Left lung (tissue), 14 donors: ENCODE measurements at places on chromosomes 13 and 19.

DNA sequence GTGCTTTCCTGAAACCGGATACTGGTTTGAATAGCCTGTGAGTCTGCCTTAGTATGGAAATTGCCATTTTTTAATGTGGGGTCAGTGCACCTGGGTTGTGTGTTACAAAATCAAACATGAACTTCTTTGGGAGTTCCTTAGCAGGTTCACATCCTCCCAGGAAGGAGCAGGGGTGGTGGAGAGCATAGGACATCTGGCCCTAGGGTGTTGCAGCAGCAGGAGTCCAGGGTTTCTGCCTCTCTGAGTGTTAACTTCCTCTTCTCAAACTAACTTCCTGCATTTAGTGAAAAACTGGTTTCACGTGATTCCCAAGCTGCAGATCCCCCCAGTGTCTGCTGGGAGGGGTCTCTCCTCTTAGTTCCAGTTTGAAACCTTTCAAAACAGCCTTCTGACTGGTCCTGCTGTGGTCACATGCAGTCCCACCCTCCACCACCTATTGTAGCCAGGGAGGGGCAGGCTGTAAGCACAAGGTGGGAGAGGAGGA is 7.2 kb downstream of the RNASEH2B start:
- DNase-seq = no peak

DNA sequence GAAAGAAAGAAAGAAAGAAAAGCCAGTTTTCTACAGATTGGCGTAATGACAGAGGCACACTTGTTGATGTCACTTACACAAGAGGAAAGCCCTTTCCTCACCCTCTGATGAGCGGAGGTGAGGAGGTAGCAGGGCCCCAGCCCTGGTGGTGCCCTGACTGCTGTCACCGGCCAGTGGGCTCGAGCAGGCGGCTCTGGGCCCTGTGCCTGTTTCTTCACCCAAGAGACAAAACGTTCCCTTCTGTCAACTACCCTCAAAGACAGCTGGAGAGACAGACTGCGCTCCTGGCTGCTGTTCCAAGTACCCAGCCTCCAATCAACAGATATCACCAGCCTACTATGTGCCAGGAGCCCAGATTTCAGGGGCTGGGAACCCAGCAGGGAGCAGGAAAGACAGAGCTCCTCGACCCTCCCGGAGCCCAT is 10.1 kb downstream of the EPS15L1 start:
- DNase-seq = no peak

- DNase-seq = no peak
These were observed 815 bp downstream of the MAP3K10 start for GRCh38 chr19:40191836-40192646.

DNA sequence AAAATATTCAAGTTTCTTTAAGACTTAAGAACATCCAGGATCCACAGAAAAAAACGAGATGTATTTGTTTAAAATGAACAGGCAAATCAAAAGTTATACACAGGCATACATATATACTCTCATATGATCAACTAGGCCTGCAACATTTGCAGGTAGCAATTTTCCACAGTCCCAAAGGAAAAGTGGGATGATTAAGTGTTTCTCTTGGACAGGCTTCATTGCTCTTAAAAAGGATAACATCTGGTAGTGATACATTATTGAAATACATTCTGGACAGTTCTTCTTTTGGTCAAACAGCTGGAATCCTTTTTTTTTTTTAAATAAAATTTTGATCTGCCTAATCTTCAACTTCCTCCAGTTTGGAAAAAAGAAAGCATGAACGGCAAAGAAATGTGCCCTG is 114.8 kb upstream of the TDRD3 start:
- no peak for DNase-seq
